ENCODE measurements at places on chromosomes 13 and 19.

GRCh38 chr13:27194895-27195764 is 23.5 kb upstream of the USP12 start:
- no peak for DNase-seq

- DNase-seq, result no peak
These were observed 4.3 kb upstream of the DACH1 start for GRCh38 chr13:71871176-71871754.

DNA sequence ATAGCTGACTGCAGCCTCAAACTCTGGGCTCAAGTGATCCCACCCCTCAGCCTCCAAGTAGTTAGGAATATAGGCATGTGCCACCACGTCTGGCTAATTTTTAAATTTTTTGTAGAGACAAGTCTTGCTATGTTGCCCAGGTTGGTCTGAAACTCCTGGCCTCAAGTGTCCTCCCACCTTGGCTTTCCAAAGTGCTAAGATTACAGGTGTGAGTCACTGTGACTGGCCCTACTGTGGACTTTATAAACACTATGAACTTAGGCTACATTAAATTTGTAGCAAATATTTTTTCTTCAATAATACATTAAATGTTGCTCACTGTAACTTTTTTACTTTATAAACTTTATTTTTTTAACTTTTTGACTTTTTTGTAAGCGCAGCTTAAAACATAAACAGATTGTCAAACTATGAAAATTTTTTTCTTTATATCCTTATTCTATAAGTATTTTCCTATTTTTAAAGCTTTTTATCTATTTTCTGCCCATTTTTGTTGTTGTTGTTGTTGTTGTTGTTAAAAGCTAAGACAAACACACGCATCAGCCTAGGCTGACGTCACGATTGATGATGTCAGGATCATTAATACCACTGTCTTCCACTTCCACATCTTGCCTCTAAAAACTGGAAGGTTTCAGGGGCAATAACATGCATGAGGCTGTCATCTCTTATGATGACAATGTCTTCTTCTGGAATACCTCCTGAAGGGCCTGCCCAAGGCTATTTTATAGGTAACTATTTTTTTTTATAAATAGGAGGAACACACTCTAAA is 204.2 kb downstream of the KLF5 start:
- DNase-seq, result no peak

GRCh38 chr13:29901710-29902631 is 51.6 kb upstream of the UBL3 start:
- DNase-seq, result no peak

DNA sequence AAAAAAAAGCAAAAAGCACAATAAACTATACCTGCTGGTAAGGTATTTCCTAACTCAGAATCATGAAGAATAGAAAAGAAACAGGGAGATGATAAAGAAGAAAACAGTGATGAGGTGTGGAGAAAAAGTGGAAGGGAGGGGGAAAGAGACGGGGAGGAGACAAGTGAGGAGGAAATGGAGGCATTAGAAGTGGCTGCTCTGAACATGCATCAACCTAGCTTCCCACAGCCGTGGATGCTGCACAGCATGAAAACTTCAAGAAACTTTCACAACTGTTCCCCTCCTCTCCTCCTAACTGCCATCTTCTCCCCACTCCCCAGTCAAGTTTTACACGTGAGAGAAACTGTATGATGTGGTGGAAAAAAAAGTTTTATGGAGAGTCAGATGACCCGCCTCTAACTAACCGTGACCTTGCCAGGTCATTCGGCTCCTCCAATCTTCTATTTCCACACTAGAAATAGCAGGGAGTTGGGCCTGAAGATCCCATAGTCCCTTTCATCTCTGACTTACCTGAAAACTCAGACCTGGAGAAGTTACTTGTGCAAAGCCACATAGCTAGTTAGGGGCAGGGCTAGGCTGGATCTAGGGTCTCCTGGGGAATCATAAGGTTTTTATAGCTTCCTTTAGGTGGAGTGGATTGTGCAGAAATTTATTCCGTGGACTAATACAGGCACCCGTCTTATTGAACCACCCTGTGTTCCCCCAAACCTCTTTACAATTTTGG is 461.9 kb downstream of the KLF5 start:
- DNase-seq, result no peak

DNA sequence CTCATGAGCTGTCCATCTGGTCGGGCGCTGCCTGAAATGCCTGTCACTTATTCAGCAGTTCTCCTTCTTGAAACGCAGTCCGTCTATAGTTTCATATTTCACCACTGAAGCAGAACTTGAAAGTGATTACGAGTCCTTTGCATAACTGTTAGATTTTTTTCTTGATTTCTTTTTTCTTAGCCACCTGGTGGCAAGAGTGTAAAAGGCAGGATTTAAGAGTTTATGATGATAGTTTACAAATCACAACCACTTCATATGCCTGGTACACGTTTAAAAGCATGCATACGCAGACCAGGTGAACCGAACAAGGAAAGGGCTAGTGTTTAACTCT is 45.8 kb downstream of the GGACT start:
- DNase-seq, result peak; percentile 30

- DNase-seq, result no peak
These were observed 44.2 kb upstream of the RNF113B start for GRCh38 chr13:98221234-98221633.

- peak; percentile 72 for DNase-seq
These were observed 3.1 kb upstream of the CTXN1 start for GRCh38 chr19:7928741-7929701.

GRCh38 chr19:10290876-10291553 is 1.3 kb downstream of the ICAM5 start:
- DNase-seq, result peak; percentile 45

- DNase-seq, result no peak
These were observed 193.2 kb upstream of the RFC3 start for GRCh38 chr13:33624740-33625139.

DNA sequence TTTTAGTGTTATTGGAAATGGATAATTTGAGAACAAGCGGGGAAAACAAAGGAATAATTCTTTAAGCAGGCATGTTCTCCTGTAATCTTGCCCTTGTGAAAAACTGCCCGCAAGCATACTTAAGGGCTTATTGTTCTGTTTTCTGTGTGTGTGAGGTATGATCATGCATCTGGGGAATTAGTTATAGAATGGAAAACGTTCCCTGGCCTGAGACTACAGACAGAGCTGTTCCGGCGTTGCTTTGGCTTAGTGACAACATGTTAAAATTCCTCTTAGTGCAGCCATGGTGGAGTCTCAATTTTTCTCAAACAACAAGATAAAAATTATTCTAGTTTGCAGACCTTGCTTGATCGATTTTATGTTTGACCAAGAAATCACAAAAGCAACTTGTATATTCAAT is 560.2 kb upstream of the SPRY2 start:
- DNase-seq, result no peak

Data from stimulated activated naive CD4-positive, alpha-beta T cell (primary cell).